Fibroblast of mammary gland (primary cell): ENCODE measurements at places on chromosomes 2 and 18.

GRCh38 chr2:109343460-109343859 lies 214.5 kb downstream of the SH3RF3 start:
- DNase-seq, result no peak

- DNase-seq, result no peak
Observed at GRCh38 chr2:61134141-61134540, 27.8 kb upstream of the C2orf74 start.

DNA sequence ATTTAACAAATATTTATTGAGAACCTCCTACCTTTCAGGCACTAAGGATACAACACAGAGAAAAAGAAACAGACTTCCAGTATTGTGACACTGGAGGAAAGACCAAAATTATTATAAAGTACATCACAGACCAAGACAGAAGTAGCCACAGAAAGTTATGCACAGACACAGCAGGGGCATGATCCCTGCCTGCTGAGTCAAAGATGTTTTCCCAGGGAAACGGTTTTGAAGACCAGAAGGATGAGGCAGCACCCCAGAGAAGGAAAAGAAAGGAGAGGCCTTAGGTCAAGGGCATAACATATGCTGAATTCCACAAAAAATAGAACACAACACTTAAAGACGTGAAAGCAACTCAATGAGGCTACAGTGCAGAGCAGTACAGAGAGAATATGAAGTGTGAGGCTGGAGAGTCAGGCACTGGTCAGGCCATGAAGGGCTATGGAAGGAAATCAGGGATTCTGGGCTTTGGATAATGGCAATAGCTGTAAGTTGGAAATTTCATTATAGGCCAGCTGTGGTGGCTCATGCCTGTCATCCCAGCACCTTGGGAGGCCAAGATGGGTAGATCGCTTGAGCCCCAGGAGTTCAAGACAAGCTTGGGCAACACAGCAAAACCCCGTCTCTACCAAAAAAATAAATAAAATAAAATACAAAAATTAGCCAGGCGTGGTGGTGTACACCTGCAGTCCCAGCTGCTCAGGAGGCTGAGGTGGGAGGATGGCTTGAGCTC lies 8.2 kb downstream of the ADAM17 start:
- peak; percentile 62 for DNase-seq

- DNase-seq, result no peak
Observed at GRCh38 chr2:94939349-94939748, 68.1 kb downstream of the TEKT4 start.

GRCh38 chr2:204289066-204289465 lies 256.2 kb upstream of the PARD3B start:
- DNase-seq, result no peak

DNA sequence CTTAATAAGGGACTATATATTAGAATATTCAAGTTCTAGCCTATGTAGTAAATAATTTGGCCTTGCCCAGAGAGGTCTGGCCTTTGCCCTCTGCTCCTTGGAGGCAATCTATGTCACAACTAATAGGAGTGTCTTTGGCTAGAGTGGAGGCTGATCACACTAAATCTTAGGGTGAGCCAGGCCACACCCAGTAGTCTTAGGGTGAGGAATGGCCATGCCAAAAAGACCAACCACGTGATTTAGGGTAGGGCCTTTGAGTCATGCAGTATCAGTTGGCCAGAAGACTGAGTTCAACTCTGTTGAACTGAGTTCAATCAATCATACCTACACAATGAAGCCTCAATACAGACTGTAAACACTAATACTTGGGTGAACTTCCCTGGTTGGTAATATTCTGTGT lies 26.0 kb upstream of the FLACC1 start:
- DNase-seq, result peak; percentile 41

DNA sequence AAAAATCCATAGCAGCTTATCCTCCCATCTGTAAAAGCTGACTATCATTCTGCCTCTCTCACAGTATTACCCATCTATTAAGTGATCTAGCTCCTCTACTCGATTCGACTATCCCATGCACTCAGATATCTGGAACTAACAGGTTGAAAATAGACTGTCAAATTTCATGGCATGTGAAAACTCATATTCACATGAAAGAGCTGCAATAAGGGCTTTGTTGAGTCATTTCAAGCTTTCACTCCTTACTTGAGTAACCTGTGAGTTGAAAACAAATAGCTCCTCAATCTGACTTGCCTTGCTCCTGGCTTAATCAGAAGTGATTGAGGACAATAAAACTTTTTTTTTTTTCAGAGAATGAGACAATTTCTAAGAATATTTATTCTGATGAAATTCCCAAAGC lies 192.4 kb upstream of the ERBB4 start:
- DNase-seq, result no peak

DNA sequence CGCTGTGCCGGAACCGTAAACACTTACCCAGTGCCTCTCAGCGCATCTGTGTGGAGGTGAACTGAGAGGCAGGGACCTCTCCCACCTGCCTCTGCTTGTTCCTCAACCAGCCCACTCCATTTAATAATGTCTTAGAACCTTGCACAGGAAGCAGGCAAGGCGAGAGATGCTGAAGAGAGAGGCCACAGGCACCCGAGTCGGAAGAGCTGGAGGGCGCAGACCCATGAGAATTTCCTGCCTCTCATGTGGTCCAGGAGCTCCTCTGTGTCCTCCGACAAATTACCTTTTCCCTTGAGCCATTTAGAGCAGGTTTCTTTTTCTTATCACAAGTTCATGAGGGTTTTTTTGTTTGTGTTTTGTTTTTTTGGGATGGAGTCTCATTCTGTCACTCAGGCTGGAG lies 4.9 kb upstream of the RFX8 start:
- DNase-seq, result no peak

- no peak for DNase-seq
Observed at GRCh38 chr2:218952160-218952559, 7.3 kb upstream of the CDK5R2 start.

- DNase-seq, result no peak
Observed at GRCh38 chr18:50410008-50410407, 35.2 kb downstream of the SKA1 start.

GRCh38 chr2:138564586-138565229 lies 63.1 kb downstream of the SPOPL start:
- DNase-seq, result no peak

DNA sequence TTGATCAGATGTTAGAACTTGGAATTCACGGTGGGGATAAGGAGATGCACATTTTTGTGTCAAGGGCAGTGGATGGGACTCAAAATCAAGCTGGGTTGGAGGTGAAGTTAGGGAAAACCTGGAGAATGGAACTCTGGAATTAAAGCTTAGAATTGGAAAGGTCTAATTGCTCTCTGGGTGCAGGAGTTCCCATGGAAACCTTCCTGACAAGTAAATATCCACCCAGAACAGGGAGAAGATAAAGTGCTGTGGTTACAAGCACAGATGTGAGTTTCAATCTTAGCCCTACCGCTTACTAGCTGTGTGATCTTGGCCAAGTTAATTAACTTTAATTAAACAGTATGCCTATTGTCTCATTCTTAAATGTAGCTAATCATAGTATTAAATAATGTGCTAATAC lies 71.3 kb upstream of the TCF7L1 start:
- DNase-seq, result no peak

GRCh38 chr18:35620765-35621164 lies 39.2 kb downstream of the GALNT1 start:
- peak; percentile 57 for DNase-seq

DNA sequence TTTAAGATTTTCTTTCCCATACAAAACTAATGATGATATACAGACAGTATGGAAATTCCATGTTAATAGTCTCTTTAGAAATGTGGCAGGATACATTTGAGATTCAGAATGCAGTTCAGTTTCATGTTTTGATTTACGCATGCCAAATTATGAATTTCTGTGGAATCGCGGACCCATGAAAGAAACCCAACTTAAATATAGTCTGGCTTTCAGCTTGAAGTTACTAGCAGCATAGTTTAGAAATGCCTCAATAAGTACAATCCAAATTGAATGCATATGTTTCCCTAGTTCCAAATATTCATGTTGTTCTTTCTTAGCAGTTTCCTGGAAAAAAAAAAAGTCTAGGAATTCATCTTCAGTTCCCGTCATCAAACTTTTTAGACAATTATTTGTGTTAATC lies 164.1 kb upstream of the RASGRP3 start:
- no peak for DNase-seq

DNA sequence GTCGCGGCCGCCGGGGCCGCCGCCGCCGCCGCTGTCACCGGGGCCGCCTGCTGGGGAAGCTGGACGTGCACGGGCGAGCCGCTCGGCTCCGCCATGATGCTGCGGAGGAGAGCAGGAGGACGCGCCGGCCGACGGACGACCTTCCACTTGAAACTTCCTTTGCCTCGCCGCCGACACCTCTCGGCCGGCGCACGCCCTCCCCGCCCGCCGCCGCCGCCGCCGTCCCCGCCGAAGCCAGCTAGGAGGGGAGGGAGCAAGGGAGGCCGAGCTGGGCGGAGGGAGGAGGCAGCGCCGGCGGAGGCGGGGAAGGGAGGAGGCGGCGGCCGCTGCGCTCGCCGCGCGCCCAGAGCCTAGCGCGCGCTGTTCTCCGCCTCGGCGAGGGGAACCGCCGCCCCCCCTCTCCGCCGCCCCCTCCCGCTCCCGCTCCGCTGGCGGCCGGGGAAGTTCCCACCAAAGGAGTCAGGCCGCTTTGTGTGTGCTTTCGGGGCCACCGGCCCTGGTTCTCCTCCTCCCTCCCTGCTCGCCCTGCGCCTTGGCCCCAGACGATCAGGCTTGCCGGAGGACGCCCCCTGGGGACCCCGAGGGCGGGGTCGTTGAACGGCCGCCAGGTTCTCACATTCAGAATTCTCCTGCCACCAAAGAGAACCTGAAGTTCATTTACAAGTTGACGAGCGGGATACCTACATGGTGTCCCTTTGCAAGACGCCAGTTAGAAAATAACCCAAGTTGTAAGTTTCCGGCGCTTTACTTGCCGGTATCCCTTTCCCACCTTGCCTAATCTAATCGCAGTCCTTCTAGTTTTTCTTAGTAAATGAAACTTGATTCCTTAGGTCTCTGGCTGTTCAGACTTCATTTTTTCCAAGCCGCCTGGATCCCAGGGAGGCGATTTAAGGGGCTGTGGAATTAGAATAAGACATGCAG lies at the start of gene STK39:
Gene STK39 (minus strand): TSS at position 255 of the 921 bp plus-strand sequence. CDS start 160 bp downstream, at position 95.
- DNase-seq, result peak; percentile 63

DNA sequence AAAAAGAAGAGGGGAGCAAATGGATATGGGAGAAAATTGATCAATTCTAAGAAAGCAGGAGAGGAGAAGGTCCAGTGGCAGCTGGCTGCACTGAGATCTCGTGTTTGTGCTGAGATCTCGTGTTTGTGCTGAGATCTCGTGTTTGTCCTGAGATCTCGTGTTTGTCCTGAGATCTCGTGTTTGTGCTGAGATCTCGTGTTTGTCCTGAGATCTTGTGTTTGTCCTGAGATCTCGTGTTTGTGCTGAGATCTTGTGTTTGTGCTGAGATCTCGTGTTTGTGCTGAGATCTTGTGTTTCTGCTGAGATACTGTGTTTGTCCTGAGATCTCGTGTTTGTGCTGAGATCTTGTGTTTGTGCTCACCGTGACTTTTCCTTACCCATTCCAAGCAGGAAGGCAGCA lies 254.4 kb downstream of the BCL2 start:
- no peak for DNase-seq

DNA sequence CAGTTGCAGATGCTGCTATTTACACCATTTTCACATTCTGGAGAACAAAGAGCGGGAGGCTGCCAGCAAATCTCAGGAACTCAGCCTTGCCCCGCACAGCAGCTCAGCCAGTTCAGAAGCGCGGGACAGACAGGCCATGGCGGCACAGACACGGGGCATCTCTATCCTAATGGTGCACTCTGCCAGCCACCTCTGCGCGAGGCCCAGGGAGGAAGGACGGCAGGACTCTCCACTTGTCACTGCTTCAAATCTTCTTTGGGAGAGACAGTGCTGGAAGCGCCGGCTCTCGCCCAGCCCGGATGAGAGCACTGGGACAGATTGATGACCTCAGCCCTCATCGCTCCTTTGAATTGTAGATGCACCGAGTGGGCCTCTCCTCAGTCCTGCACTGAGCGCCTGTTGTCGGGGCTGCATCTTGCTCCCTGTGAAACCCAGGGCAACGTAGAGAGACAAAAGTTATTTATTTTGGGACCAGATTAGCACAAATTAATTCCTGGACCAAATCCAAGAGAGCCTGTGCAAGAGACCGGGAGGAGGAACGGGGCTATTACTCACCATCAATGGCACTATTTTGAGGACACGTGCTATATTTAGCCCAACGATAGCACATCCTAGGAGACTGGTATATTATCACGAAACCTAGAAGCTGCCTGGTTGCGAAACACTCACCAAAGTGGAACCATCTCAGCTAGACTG lies 211.4 kb upstream of the SMIM21 start:
- peak; percentile 64 for DNase-seq

- no peak for DNase-seq
Observed at GRCh38 chr2:234066587-234066986, 16.1 kb downstream of the SPP2 start.

- DNase-seq, result no peak
Observed at GRCh38 chr2:19174176-19174575, 184.2 kb downstream of the OSR1 start.

DNA sequence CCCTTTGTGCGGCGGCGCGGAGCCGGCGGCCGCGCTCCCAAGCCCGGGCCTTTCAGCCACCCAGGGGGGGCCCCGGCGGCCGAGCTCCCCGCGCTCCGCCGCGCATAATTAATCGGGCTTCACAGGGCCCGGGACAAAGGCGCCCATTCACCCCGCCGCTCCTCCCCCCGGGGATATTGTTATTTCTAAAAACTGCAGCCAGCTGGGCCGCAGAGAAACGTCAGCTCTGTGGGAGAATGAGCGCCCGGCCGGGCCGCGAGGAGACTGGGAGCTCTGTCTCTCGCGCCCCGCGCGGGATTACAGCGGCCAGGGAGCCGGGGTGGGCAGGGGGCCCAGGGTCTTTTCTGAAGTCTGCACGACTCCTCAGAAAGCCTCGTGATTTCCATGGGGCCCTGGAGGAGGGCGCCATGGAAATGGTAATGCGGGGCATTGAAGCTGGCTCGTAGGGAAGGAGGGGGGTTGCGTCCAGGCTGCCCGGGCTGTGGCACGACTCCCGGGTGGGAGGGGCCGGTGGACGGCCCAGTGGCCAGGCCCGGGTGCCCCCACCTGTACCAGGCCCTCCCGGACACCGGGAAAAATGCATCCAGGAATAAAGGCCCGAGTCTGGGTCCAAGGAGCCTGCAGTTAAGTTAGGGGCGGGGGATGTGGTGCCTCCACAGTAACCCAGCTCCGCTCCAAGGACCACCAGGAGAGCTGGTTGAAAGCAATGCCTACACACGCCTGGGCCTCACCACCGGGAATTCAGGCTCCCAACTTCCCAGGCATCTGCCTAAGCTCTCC lies 125.3 kb downstream of the ZFP36L2 start:
- DNase-seq, result no peak

DNA sequence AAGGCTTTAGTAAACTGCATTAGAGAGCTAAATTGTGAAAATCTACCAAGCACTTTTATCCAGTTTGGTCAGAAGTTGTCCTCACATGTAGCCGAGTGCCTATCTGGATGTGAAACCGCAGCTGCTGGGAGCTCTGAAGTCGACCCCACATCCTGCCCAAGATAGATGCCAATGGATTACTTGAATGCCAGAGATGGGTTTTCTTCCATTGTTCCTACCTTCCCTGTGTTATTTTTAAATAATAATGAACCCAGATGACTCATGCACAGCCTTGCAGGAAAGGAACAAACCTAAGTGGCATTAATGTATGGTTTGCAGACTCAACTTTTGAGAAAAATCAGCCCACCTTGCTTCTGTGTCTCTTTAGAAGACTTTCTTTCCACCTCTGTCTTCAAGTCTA lies 408.5 kb downstream of the FBXO15 start:
- DNase-seq, result no peak
